ENCODE measurements at places on chromosomes 11 and 22. TPM values are rescaled to one million over a fixed set of nuclear protein-coding genes. Genes with fewer than 3 reads are reported as not detected.
A peak's percentile ranks its signal among the peaks of the same experiment; 100 is the strongest.

DNA sequence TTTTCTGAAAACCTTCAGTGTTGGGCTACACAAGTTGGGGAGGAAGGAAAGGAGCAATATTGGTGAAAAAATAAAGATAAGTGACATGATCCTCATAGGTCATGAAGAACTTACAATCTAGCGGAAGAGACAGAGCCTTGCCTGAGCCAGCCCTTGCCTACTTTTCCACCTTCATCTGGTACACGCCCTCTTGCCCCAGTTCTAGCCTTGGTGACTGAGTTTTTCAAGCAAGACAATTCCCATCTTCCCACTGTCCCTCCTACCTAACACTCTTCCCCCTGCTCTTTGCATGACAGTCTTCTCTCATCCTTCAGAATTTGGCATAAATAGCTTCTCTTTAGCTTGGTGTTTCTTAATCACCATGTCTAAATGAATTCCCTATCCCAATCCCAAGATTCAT, 42.6 kb downstream of the BBOX1 start:
- no peak overlapping the region for H3K4me3 ChIP-seq
- H3K27ac ChIP-seq: no peak overlapping the region
- H3K36me3 ChIP-seq: peaks cover 1% of the 10 kb centered on the region
- no peak for DNase-seq
- H3K4me1 ChIP-seq: peaks cover 48% of the 10 kb centered on the region

DNA sequence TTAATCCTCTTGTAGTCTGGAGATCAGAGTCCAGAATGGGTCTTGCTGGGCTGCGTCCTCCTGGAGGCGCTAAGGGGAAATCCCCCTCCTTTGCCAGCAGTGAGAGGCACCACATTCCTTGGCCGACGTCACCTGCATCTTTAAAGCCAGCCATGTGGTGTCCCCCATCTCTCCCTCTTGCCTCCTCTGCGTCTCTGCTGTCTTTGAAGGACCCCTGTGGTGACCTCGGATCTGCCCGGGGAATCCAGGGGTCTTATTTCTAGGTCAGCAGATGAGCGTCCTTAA, 27.2 kb upstream of the PARVB start:
- no peaks in the 10 kb centered on the region for H3K27me3 ChIP-seq
- no peak overlapping the region for H3K27ac ChIP-seq
- H3K4me1 ChIP-seq: peaks cover 6% of the 10 kb centered on the region
- H3K36me3 ChIP-seq: peaks cover 39% of the 10 kb centered on the region

Gene DDTL
- total RNA-seq: not detected

GRCh38 chr11:13339195-13340153, 61.9 kb downstream of the BMAL1 start:
- H3K36me3 ChIP-seq: no peaks in the 10 kb centered on the region
- H3K27me3 ChIP-seq: no peaks in the 10 kb centered on the region
- peaks cover 52% of the 10 kb centered on the region for H3K4me1 ChIP-seq
- DNase-seq: no peak
- H3K27ac ChIP-seq: peak overlapping the region; percentile 94

Gene HTR3B
- not detected for total RNA-seq

DNA sequence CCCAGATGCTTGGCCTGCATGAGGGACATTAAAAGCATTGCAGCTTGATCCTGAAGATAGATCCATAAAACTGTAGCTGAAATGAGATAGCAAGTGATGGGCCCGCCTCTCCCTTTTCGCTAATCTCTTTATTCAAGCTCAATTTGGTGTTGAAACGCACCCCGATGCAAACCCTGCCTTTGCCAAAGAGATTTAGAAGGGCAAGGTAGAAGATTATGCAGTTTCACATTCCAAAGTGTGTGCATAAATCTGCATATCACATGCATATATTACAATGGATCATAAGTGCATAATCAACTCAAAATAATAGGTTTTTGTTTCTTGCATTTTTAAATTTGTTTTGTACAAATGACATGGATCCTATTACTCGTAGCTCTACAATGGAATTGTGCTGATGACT, 80.1 kb upstream of the SHANK2 start:
- no peaks in the 10 kb centered on the region for H3K36me3 ChIP-seq
- H3K27me3 ChIP-seq: peaks cover 59% of the 10 kb centered on the region
- DNase-seq: no peak
- no peaks in the 10 kb centered on the region for H3K4me1 ChIP-seq
- no peak overlapping the region for H3K27ac ChIP-seq
- no peak overlapping the region for H3K4me3 ChIP-seq

Gene CAVIN3
- 120 TPM for total RNA-seq

Gene GDPD4
- total RNA-seq: not detected

GRCh38 chr11:62124186-62125113, 639 bp downstream of the INCENP start:
- peak; percentile 36 for DNase-seq
- no peaks in the 10 kb centered on the region for H3K36me3 ChIP-seq
- H3K27me3 ChIP-seq: no peaks in the 10 kb centered on the region
- H3K4me1 ChIP-seq: peaks cover 25% of the 10 kb centered on the region

DNA sequence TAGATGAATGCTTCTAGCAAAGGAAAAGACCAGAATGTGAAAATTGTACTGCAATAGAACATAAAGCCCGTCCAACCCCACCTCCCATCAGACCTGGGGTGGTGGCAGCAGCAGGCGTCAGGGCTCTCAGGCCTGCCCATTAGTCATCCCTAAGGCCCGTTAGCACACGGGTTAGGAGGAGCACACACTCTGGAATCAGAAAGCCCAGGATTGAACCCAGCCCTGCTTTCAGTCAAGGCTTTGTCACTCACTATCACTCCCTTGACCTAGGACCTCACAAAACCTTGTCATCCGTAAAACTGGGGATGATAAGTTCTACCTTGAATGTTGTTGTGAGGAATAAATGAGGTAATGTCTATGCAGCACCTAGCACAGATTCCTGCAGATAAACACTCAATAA, 26.9 kb downstream of the MICAL3 start:
- no peaks in the 10 kb centered on the region for H3K36me3 ChIP-seq
- peak overlapping the region; percentile 43 for H3K27ac ChIP-seq
- no peaks in the 10 kb centered on the region for H3K27me3 ChIP-seq
- peaks cover 41% of the 10 kb centered on the region for H3K4me1 ChIP-seq
- H3K4me3 ChIP-seq: no peak overlapping the region

DNA sequence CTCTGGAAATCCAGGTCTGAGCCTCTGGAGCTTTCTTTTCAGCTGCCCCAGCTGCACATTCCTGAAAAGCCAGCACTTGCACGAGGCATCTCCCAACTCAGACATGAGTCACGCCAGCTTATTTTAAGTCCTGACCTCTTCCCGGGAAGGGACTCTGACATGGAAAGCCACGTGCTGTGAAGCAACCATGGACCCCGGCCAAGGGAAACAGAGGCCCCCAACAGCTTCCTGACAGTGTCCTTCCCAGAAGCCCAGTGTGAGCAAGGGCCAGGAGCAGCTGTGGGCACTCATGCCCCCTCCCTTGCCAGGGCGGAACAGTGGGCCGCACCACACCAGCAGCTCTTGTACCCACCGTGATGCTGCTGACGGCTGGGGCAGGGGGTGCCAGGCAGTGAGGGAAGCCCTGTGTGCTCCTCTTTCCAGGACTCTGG, 118.8 kb upstream of the CADM1 start:
- H3K4me1 ChIP-seq: peaks cover 28% of the 10 kb centered on the region
- no peak overlapping the region for H3K4me3 ChIP-seq
- H3K36me3 ChIP-seq: peaks cover 1% of the 10 kb centered on the region

Gene TBX10
- not detected for total RNA-seq

Gene RASSF10
- not detected for total RNA-seq

- no peaks in the 10 kb centered on the region for H3K4me1 ChIP-seq
- H3K27ac ChIP-seq: no peak overlapping the region
- no peak overlapping the region for H3K4me3 ChIP-seq
- H3K36me3 ChIP-seq: no peaks in the 10 kb centered on the region
- no peak for DNase-seq
Observed at GRCh38 chr22:42414021-42414420, 18.2 kb downstream of the NFAM1 start.

- H3K36me3 ChIP-seq: no peaks in the 10 kb centered on the region
- H3K27me3 ChIP-seq: no peaks in the 10 kb centered on the region
Observed at GRCh38 chr11:2305788-2306451, 4.1 kb downstream of the TSPAN32 start.

DNA sequence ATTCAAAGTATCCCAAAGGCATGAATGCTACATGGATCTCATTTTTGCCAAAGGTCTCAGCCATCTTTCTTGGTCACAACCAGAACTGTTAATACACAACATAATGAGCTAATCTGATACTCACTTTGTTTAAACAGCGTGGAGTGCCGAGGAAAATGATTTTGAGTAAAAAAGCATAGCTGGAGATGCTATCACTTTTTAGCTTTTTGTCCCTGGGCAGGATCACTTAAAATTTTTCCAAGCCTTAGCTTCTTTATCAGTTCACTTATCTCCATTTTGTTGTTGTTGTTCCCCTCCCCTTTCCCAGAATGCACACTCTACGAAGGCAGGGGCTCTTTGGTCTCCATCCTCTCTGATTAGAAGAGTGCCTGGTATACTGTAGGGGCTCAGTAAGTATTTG, 229.3 kb upstream of the NARS2 start:
- no peak overlapping the region for H3K4me3 ChIP-seq
- H3K36me3 ChIP-seq: no peaks in the 10 kb centered on the region
- DNase-seq: no peak
- H3K27ac ChIP-seq: no peak overlapping the region
- peaks cover 55% of the 10 kb centered on the region for H3K4me1 ChIP-seq

Gene MRGPRX3
- total RNA-seq: not detected

Gene FAM180B
- total RNA-seq: not detected

Gene TRPM5
- total RNA-seq: not detected

- no peak overlapping the region for H3K4me3 ChIP-seq
- no peaks in the 10 kb centered on the region for H3K36me3 ChIP-seq
- no peak overlapping the region for H3K27ac ChIP-seq
- no peak for DNase-seq
Observed at GRCh38 chr11:5251746-5252145, 2.1 kb upstream of the HBG1 start.

DNA sequence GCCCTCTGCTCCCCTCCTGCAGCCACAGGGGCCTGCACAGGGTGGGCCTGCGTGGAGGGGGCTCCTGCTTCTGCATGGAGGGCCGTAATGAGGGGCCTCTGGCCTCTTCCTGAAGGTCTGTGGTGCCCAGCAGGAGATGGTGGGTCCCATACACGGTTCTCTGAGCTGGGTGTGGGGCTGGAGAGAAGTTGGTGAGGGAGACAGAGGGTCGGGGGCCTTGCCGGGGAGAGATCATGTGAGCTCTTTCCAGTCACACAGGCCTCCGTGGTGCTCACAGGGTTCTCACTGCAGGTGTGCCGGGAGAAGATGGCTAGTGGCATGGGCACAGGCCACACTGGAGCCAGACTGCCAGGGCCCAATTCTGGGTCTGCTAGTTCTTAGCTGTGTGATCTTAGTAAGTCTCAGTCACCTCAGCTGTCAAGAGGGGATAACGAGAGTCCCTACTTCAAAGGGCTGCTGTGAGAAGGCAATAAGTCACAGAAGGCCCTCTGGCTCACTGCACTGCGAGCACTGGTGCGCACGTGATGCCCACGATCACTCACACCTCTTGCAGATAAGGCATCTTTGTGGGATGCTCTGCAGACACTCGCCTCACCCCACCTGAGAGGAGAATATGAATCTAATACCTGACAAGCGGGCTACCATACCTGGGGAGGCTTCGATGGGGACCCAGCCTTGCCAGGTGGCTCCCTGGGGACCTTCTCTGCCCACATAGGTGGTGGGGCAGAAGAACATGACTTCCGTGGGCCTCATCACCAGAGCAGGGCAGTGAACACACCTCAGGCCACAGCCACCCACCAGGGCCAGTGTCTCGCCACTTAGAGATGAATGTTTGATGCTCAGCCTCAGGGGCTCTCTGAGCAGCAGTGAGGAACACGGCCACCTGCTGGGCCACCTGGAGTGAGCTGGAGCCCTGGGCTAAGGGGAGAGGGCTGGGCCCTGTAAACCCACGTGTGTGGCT, 14.5 kb downstream of the KCNC1 start:
- no peak overlapping the region for H3K27ac ChIP-seq
- peaks cover 22% of the 10 kb centered on the region for H3K27me3 ChIP-seq
- no peak overlapping the region for H3K4me3 ChIP-seq
- H3K4me1 ChIP-seq: no peaks in the 10 kb centered on the region

- no peaks in the 10 kb centered on the region for H3K27me3 ChIP-seq
- H3K4me3 ChIP-seq: peak overlapping the region; percentile 90
- peaks cover 28% of the 10 kb centered on the region for H3K36me3 ChIP-seq
- peaks cover 90% of the 10 kb centered on the region for H3K4me1 ChIP-seq
- no peak for DNase-seq
Observed at GRCh38 chr22:27792452-27793161, 8.9 kb downstream of the MN1 start.

DNA sequence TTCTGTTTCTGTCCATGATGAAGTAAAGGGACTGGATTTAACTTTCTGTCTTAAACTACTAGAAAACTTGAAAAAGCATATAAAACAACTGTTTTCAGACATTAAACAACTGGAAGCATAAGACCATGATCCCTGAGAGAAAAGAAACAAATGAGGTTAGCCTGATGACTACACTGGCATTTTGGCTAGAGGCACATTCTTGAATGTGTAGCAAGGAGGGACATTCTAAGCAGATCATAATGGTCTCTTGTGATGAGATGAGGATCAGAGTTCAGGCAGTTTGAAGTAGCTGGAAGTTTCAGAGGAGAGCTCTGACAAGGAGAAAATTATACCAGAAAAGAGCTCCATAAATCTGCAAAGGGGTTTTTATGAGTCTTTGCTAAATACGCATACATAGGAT, 75.4 kb downstream of the AASDHPPT start:
- peaks cover 26% of the 10 kb centered on the region for H3K4me1 ChIP-seq
- H3K36me3 ChIP-seq: no peaks in the 10 kb centered on the region
- no peak overlapping the region for H3K4me3 ChIP-seq
- no peak for DNase-seq
- no peak overlapping the region for H3K27ac ChIP-seq
- H3K27me3 ChIP-seq: no peaks in the 10 kb centered on the region

DNA sequence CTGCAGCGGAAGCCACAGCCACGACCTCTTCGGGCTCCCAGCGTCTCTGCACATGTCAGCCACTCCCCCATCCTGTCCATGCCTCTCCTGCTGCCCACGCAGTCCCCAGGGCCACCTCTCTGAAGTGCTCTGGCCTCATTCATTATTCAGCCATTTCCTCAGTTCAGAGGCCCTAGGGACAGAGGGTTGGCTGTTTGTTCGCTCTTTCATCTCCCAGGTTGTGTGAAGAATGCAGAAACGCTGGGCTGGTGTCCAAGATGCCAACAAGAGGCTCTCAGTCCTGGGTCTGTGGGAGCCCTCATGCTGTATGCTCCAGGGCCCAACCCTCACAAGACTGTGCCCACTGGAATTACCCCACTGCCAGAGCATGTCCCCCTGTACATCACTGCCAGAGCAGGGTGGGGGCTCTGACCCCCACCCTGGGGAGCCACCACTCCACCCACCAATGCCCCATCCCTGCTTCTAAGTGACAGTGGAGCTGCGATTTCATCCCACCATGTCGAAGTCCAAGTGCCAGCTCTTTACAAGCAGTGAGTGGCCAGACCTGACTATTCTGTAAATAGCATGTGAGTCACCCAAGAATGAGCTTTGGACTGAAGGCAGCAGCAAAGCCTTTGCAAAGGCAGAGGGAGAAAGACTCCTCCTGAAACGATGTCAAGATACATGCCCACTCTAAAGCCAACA, 209.6 kb downstream of the BUD13 start:
- no peak for DNase-seq
- H3K4me3 ChIP-seq: no peak overlapping the region
- H3K36me3 ChIP-seq: no peaks in the 10 kb centered on the region
- peaks cover 5% of the 10 kb centered on the region for H3K27me3 ChIP-seq
- no peak overlapping the region for H3K27ac ChIP-seq
- H3K4me1 ChIP-seq: peaks cover 10% of the 10 kb centered on the region

Gene DDIAS
- 1.8 TPM for total RNA-seq

Gene NLRP6
- total RNA-seq: not detected

- no peak overlapping the region for H3K27ac ChIP-seq
- peaks cover 25% of the 10 kb centered on the region for H3K4me1 ChIP-seq
- DNase-seq: no peak
- no peaks in the 10 kb centered on the region for H3K36me3 ChIP-seq
- peaks cover 7% of the 10 kb centered on the region for H3K27me3 ChIP-seq
- H3K4me3 ChIP-seq: no peak overlapping the region
Observed at GRCh38 chr11:63020671-63021291, 5.1 kb upstream of the SLC22A8 start.

Data from chondrocyte (in vitro differentiated cells).